ENCODE measurements at places on chromosomes 4 and X.

- no peak for DNase-seq
These were observed 6.0 kb upstream of the ANXA3 start for GRCh38 chr4:78545275-78546246.

DNA sequence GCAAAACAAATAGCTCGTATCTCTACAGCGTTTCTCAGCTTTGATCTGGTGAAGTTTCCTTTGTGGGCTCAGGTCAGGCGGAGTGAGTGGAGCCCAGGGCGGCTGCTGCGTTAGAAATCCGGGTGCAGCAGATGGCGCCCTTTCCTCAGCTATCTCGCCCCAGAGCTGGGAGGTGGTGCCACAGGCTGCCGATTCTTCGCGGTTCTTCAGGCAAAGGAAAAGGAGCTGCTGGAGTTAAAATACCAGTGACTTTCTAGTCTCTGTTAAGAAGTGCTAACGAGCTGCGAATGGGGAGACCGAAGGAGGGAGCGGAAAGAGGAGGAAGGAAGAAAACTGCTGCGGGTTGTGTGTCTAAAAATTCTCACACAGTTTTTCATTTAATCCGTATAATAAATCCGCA, 114.6 kb downstream of the CPE start:
- peak; percentile 78 for DNase-seq

DNA sequence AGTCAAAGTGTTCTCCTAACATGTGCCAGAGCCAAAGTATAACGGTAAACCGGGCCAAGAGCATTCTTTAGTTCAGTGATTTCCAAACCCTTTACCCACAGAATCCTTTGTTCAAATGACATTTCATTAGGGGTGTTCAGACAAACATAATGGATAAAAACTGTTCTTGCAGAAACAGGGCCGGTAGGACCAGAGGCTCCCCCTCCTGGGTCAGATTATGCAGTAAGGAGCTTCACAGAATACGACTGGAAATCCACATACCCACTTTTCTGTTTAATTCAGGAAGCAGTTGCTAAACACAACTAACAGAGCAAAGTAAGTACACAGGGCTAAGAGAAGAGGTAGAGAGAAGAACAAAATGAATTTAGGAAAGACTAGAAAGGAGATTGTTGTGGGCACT, 46.6 kb upstream of the TMEM184C start:
- no peak for DNase-seq

- DNase-seq, result no peak
These were observed 33.5 kb downstream of the TRMT44 start for GRCh38 chr4:8473920-8474590.

GRCh38 chr4:15809058-15809457, 30.9 kb downstream of the CD38 start:
- DNase-seq, result no peak

GRCh38 chr4:171334549-171334948, 478.7 kb upstream of the GALNTL6 start:
- no peak for DNase-seq

- no peak for DNase-seq
These were observed 2252.9 kb upstream of the AGA start for GRCh38 chr4:179695175-179695574.

DNA sequence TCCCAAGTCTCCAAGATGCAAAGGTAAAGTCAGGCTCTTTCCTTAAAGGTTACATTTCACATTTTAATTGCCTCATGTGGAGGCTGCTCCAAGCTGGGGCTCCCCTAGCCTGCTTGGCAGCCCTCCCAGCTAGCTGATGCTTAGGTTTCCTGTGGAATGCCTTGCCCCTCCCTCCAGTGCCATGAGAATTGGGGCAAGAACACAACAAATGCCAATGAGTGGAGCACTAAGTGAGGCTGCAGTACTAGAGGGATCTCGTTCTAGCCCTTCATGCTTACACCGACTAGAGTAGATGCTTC, 597.7 kb downstream of the MID1IP1 start:
- DNase-seq, result no peak

- no peak for DNase-seq
These were observed 233.1 kb downstream of the FAT4 start for GRCh38 chr4:125547836-125548235.

- no peak for DNase-seq
These were observed 75.3 kb upstream of the FRMPD3 start for GRCh38 chrX:107374132-107374531.

GRCh38 chr4:121221608-121222007, 57.5 kb upstream of the TNIP3 start:
- no peak for DNase-seq

- no peak for DNase-seq
These were observed 12.3 kb downstream of the TBCK start for GRCh38 chr4:106303548-106304281.

GRCh38 chrX:99973572-99974226, 436.4 kb downstream of the PCDH19 start:
- DNase-seq, result no peak

- no peak for DNase-seq
These were observed 208.9 kb downstream of the SPATA18 start for GRCh38 chr4:52259978-52260377.

- DNase-seq, result no peak
These were observed 70.5 kb downstream of the HADH start for GRCh38 chr4:108060164-108060563.

DNA sequence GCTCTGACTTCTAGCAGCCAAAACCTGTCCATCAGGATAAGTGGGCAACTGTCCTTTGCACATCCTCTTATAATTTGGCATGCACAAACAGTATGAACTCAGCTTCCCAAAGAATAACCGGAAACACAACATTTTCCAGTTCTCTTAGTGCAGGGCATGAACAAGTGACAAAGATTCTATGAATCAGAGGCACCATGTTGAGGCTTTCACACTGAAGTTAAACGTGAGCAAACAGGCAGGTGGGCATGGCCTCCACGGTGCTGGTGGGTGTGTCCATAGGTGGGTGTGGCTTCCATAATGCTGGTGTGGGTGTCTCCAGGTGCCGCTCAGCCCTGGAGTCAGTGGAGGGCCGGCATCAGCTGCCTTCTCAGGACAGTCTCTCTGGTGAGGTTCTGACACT, 196.5 kb downstream of the SMIM20 start:
- DNase-seq, result no peak

DNA sequence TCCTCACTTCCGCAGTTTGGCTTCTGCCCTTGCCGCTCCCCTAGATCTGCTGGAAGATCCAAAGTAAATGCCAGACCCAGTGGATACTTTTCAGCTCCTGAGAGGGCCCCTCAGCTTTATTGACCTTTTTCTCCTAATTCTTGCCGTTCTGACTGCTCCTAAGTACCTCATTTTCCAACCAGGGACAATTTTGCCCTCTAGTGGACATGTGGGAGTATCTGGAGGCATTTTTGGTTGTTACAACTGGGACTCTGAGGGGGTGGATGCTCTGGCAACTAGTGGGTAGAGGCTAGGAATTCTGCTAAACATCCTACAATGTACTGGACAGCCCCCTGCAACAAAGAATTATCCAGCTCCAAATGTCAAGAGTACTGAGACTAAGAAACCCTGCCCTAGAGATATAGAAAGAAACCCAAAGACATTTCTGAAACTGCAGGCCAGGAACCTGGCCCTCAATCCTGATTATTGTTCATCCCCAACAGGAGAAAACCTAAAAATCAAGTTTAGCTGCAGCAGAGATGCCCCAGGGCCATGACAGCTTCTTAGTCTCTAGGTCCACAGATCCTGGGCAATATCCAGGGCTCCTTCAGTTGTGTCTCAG, 3.4 kb downstream of the TEX13B start:
- no peak for DNase-seq

- no peak for DNase-seq
These were observed 7.0 kb upstream of the ZNF827 start for GRCh38 chr4:145945431-145946155.

GRCh38 chr4:152408514-152409327, 127.2 kb downstream of the FBXW7 start:
- no peak for DNase-seq

- no peak for DNase-seq
These were observed 239.9 kb upstream of the DKK2 start for GRCh38 chr4:107276052-107276451.

- DNase-seq, result no peak
These were observed 16.0 kb downstream of the PRDM8 start for GRCh38 chr4:80213117-80213815.

DNA sequence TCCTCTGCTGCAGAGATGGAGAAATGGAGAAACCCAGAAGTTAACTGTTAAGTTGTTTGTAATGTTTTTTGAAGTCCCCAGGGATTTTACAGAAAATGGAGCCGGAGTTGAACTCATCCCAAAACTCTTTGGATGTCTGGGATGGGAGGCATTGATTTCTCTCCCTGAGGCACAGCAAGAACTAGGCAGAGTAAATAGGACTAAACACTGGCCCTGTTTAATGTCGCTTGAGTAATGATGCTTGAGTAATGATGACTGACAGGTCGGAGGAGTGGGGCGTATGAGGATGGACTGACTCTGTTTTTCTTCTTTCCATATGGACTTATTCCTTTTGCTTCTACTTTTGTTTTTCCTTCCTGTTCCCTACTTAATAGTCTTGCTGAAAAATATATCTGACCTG, 69.9 kb downstream of the ARHGAP10 start:
- DNase-seq, result no peak

DNA sequence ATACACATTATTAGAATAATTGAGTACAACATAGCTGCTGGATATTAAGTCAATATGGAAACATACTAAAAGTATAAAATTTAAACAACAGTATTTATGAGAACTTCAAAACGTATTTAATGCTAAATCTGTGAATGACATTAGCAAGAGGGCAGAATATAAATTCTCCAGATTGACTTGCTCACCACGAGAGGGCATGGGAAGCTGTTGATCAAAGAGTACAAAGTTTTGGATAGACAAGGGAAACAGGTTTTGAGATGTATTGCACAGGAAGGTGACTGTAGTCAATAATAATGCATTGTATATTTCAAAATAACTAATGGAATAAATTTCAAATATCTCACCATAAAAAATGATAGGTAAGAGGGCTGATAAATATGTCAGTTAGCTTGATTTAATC, 768.2 kb downstream of the CENPC start:
- no peak for DNase-seq

DNA sequence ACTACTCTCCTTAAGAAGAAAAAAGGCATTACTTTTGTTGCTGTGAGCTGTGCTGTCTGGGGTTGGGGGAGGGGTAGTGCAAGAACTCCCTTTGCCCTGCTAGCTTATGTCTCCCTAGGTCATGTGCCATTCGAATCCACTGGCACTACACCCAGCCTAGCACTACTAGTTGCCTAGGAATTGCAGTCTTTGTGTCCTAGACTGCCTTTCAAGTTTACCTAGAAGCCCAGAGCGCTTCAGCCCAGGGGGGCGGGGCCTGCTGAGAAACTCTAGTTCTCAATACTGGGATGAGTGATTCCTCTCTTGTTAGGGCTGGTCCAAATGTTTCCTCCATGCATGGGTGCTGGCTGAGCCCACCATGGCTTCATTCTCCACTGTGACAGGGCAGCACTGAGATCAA, 1011.5 kb downstream of the PCDH19 start:
- DNase-seq, result no peak

DNA sequence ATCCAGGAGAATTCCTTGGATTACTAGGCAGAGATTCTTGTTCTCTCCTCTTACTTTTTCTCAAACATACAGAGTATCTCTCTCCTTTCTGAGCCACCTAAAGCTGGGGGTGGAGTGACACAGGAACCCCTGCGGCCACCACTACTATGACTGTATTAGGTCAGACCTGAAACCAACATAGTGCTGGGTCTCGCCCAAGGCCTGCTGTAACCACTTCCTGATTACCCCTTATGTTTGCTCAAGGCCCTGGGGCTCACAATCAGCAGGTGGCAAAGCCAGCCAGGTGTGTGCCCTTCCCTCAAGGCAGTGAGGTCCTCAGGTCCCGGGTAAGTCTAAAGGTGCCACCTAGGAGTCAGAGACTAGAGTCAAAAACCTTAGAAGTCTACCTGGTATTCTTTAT, 166.4 kb downstream of the PARM1 start:
- DNase-seq, result no peak
